Stimulated activated naive CD4-positive, alpha-beta T cell (primary cell): ENCODE measurements at places on chromosomes 11 and 22.

DNA sequence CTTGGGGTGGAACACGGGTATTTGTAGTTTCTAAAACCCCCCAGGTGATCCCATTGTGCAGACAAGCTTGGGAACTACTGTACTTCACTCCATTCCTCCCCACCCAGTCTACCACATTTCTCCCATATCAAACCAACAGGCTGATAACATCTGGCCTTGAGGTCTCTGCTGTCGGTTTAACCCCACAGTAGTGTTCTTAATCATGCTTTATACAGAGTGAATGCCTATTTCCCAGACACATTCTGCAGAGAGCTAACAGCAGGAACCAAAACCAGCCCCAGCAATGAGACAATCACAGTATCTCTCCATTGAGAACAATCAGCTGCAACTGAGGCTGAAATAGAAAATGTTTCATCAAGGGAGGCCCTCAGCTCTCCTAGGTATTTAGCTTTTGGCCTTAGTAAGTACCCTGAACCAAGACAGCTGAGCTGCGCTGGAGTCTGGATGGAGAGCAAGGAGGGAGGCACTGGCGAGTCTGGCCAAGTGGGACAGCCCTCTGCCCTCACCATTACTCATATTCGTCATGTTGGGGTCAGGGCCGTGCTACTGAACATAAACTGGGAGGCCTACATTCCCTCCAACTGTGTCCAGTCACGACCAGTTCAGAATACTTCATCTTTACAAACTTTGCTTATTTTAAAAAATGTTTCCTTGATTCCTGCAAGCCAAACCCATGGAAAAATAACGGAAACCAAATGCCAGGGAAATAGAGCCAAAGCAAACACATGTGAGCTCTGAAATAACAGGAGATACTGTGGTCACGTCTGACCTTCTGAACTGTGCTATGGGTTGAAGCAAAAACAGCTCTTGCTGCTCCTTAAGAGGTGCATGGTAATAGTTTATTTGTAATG, 81.0 kb downstream of the CCDC34 start:
- no peak for DNase-seq

DNA sequence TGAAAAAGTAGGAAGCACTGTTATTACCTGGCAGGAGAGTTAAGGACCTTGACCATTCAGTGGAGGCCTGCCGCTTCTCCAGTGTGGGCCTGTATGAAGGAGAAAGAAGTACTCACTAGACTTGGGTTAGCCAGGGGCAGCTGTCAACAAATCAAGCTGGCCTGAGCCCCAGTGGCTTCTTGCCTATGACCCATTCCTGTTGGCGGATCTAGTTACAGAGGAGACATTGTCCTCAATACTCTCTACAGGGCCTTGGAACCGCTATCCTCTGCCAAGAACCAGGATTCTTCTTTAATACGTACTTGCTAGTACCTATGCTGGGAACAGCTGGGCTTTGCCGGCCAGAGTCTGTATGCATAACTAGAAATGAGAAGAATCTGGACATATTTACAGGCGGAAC, 68.1 kb downstream of the ALX4 start:
- no peak for DNase-seq

GRCh38 chr11:121318848-121319834, 26.6 kb downstream of the SC5D start:
- no peak for DNase-seq

DNA sequence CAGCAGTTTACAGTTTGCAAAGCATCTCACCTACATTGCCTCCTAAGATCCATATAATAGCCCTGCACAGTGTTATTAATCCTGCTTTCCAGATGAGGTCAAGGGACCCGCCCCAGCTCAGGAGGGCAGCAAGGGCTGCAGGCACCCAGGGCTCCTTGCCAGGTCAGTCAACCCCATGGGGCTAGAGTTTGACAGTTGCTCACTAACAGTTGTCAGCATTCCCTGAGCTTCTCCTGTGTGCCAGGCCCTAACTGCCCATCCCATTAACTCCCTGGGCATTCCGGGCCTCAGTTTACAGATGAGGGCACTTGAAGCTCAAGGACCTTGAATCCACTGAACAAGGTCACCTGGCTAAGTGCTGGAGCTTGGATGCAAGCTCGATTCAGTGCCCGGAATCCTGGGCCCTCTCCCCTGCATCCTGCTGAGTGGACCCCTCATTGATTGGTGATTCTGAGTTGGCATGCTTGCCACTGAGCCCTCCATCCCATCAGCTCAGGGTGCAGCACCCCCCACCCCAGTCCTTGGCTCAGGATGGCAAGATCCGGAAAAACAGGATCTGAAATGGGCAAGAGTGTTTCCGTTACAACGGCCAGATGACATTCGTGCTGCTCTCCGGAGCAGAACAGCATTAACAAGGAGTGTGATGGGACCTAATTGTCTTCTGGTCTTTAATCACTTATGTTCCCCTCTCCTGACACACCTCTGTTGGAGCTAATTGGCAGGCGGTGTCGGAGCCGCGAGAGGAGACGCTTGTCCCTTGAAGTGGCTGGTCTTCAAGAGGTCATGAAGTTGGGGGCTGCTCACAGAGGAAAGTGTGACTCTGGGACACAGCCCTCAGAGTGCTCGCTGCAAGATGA, 87.4 kb upstream of the SHISAL1 start:
- DNase-seq, result no peak

DNA sequence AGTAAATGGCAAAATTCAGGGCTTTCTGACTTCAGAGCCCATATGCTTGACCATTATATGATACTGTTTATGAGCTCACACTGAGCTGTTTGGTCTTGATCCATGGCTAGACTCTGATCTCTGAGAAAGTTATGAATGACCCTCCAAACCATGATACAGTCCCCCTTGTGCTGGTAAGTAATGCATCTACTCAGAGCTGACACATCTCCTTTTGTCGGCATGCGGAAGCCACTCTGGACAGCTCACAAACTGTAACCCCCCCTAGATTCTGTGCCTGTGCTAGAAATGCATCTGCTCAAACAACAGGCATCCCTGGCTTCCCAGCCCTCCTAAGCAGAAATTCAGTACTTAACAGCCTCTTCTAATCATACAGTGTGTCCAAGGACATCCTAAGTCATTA, 150.8 kb upstream of the RAG2 start:
- no peak for DNase-seq
